Stimulated activated CD4-positive, alpha-beta T cell treated with anti-CD3 and anti-CD28 coated beads, TNF-alpha, amount 100 ng/mL, for 1 hour (primary cell): ENCODE measurements at places on chromosomes 5 and 9.

- no peak for DNase-seq
Observed at GRCh38 chr5:54148067-54148845, 162.1 kb downstream of the ARL15 start.

- DNase-seq: no peak
Observed at GRCh38 chr9:61673247-61673646, 483.4 kb downstream of the SPATA31A7 start.

GRCh38 chr5:176870110-176870591 is 29.0 kb downstream of the HK3 start:
- DNase-seq: no peak

DNA sequence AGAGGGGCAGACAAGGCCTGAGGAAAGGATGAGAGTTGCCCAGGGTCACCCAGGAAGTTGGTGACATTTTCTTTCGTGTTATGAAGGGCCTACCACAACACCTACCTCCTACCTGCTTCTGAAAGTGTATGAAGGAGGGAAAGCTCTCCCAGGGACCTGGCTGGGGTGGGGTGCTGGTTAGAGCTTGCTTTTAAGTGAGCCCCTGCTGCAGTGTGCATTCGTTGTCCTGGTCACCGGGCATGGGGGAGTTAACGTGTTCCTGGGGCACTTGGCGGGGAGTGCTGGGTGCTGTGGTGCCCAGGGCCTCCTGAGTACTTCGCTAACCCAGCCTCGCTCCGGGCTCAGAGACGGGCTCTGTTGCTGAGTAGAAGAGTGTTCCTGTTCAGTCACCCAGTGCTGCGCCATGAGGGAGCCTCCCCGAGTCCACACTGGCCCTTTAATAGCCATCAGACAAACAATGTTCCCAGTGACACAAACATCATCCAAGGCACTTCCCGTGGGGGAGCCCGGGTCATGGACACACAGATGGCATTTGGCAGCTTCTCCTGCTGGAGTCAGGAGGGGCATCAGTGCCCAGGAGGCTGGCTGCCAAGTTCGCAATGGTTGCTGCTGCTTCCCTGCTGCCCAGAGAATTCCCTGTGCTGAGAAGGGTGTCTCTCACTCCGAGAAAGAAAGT is 85.7 kb downstream of the AMBP start:
- DNase-seq: no peak

DNA sequence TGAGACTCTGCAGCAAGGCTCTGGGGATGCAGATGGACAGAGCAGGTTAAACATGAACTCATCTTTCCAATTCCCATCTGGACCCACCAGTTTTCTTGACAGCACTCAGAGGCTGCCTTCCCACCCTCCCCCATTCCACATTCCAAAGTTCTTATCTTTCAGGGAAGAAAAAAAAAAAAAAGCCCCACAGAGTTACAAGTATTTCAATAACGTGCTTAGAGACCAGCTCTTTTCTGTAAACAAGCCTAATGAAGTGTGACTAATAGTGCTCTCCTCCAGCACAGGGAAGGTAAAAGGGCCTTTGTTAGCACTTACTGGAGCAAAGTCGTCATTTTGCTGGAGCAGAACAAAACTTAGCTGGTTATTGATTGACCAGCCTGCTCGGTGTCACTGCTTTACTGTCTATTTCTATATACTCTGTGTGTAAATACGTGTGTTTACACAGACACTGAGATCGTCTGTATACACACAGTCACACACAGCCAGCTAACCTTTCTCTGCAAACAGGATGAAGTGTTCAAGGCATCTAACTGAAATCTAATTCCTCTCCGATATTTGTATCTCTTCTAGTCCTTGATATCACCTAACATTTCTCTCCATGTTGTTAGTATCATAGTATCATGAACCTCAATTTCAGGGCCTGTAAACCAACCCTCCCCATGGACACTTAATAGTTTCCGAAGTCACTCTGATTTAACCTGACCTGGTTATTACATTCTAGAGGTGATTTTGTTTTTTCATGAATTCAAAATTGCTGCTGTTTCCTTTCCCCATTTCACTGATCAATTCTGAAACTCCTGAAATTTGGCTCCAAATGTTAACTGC is 84.9 kb downstream of the ZNF608 start:
- no peak for DNase-seq
